EL (cell line): ENCODE measurements at places on chromosomes 3 and 15.

GRCh38 chr3:139555249-139555648, 15.7 kb upstream of the RBP1 start:
- DNase-seq = no peak

DNA sequence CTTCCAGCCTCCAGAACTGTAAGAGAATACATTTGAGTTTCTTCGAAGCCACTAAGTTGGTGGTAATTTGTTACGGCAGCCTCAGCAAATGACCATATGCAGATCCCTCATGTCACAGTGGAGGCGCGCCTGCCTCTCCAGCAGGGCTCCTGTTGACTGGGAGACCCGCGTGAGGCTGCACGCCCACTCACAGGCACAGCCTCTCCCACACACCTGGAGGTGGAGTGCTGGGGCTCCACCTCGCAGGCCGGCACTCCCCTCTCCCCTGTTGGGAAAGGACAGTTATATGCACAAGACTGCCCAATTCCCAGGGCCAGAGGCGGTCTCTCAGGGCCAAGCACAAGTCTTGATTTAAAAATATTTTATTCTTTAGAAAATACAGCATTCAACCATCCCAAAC, 2.8 kb upstream of the TLR9 start:
- DNase-seq = no peak

- DNase-seq = peak; percentile 57
Observed at GRCh38 chr3:46500656-46501635, 3.2 kb downstream of the RTP3 start.

DNA sequence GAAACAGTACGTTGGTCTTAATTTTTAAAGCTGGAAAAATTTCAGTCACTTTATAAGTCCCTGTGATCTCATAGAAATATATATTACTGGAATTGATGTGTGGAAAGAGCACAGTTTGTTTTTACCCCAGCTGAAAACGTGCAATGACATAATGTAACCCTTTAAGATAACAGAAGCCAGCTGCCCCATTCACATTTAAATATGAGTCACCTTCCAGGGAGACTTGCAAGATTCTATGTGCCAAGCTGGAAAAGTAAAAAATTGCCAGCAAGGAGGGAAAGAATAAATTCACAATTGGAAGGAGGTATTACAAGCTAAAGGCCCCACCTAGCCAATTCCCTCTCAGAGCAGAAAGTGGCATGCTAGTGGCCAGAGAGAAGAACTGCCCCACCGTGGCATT, 50.2 kb downstream of the SAMMSON start:
- DNase-seq = no peak

DNA sequence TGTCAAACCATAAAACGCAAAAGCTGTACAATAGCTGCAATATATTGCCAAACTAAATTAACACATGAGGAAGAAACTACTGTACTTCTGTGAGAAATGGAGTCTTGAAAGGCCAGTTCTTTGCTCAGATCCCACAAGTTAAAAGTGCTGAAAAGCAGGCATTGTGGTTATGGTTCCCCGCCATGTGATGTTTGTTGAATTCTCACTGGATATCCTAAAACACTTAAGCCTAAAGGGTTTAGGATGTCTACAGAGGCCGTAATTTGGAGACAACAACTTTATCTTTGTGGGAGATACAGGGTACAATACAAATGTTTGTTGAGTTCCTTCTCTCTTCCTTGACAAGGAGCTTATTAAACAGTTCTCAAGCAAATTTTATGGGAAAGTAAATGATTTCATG, 53.2 kb downstream of the TMEM212 start:
- DNase-seq = no peak

DNA sequence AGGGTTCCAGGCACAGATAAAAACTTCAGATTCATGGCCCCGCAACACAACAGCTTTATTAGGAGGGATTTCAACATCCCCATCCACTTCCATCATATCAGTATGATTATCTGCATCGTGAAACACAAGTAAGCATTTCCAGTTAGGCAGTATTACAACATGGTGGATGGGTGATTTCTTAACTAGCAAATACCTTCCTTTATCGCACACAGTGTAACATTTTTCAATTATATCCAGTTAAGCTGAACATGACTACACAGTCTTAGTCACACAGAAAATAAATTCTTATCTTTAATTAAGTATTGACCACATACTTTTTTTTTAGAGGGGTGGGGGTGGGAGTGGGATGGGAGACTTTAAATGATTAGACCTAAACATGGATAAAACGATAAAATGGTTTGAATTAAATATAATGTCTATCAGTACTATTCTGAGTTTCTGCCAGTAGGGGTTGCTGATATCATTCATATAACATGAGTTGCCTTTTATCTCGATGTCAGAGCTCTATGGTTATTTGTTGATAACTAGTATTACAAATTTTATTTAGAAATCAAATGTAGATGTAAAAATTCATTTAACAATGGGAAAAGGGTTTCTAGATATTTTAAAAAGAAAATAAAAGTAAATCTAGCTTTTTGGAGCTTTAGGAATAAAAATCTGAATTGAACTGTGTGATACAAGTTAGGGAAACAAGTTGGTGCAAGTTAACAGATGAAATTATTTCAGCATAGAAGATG, 146.6 kb downstream of the TBL1XR1 start:
- DNase-seq = peak; percentile 46

DNA sequence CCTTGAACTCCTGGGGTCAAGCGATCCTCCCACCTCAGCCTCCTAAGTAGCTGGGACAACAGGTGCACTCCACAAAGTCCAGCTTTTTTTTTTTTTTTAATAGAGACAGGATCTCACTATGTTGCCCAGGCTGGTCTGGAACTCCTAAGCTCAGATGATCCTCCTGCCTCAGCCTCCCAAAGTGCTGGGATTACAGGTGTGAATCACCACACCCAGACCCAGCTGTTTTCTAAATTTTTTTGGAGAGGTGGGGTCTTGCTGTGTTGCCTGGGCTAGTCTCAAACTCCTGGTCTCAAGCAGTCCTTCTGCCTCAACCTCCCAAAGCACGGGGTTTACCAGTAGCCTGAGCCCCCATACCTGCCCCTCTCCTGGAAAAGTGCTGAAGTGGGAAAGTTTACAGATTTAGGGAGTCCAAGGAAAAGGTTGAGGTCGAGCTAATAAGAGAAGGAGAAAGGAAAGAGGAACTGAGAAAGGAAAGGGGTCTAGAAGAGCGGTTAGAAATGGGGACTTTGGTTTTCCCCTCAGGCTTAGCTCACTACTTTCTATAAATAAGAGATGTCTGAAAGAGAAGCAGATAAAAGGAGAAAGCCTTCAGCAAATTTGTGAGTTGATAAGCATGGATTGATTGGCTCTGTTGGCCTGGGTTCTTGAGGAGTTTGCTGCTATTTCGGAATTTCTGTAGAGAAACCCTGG, 23.6 kb downstream of the UBE2E1 start:
- no peak for DNase-seq

GRCh38 chr3:152557302-152557999, 277.5 kb upstream of the P2RY1 start:
- no peak for DNase-seq

DNA sequence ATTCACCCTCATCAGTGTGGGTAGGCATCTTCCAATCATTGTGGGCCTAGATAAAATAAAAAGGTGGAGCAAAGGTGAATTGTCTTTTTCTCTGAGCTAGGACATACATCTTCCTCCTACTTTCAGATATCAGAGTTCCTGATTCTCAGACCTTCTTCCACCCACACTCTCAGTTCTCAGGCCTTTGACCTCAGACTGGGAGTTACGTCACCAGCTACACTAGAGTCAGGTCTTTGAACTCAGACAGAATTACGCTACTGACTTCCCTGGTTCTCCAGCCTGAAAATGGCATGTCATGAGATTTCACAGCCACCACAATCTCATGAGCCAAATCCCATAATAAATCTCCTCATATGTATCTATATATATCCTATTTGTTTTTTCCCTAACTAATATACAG, 39.0 kb downstream of the STRIT1 start:
- no peak for DNase-seq

- no peak for DNase-seq
Observed at GRCh38 chr3:86245360-86245759, 745.6 kb downstream of the VGLL3 start.

DNA sequence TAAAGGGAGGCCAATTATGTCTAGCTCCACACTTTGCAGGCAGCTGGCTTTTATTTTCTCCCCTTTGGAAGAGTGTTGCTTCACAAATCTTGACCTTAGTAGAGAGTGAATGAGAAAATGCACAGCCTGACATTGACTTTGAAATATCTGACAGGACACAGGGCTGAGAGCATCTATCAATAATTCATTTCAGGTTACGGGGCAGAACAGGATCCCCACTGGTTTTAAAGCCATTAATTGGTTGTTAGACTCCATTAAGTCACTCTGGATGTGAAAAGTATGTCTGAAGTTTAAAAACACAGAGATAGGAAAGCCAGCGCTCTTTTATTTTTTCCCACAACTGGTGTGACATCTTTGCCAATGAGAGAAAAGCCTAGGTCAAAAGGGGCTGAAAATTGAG, 251.9 kb upstream of the TMC3 start:
- no peak for DNase-seq

DNA sequence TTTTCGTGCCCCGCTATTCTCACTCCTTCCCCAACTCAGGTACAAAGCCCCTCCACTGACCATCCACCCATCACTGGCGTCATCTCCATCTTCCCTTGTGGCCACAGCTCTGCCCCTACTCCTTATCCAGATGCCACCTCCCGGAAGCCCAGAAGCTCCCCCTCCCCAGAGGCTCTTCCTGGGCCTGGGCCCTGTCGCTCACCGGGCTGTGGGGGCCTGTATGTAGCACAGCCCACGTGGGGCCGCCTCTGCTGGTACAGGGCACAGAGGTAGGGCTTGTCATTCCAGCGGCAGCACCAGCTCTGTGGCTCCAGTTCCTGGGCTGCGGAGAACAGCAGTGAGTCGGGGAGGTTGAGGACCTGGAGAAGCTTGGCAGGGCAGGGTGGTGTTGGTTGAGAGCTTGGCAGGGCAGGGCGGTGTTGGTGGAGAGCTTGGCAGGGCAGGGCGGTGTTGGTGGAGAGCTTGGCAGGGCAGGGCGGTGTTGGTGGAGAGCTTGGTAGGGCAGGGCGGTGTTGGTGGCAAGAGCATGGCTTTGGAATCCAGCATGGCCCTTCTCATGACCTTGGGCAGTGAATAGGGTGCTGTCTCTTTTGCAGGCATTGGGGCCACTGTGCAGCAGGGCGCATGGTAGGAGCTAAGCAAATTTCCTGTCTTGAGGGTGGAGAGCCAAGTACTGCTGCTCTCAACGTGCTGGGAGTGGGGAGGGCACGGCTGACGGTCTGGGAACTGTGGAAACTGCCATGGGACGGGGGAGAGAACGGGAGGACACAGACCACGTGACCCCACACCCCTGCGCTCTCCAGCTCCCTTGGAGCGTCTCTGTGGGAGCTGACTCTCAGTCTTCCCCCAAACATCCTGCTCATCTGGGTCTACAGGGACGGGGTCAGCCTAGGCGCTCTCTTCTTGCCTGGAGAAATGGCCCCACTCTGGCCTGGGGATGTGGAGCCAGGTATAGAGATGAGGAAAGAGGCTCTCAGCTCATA, 43.4 kb downstream of the MUC20 start:
- no peak for DNase-seq

GRCh38 chr3:23981955-23982354, 36.9 kb downstream of the NR1D2 start:
- no peak for DNase-seq

DNA sequence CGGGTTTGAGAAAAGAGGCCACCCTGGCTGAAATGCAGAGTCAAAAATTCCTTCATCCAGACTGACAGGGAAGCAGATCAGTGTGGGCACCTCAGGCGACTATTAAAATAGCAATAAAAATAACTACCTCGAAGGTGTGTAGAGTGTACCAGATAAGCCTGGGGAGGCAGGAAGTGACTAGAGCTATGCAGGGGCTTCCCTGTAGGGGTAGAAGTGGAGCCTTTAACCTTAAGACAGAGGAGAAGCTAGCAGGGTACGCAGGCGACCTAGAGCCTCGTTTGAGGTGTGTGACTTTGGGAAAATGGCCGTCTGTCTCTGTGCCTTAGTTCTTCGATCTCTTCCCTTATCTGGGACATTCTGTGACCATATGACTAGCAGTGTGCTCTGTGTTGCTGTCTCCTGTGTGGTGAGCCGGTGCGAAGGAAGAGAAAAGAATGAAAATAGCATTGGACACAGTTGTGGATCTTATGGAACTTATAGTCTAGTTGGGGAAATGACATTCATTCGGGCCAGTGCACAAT, 17.6 kb downstream of the BHLHE40 start:
- DNase-seq = no peak

GRCh38 chr15:85693277-85693676, 101.4 kb downstream of the KLHL25 start:
- no peak for DNase-seq

DNA sequence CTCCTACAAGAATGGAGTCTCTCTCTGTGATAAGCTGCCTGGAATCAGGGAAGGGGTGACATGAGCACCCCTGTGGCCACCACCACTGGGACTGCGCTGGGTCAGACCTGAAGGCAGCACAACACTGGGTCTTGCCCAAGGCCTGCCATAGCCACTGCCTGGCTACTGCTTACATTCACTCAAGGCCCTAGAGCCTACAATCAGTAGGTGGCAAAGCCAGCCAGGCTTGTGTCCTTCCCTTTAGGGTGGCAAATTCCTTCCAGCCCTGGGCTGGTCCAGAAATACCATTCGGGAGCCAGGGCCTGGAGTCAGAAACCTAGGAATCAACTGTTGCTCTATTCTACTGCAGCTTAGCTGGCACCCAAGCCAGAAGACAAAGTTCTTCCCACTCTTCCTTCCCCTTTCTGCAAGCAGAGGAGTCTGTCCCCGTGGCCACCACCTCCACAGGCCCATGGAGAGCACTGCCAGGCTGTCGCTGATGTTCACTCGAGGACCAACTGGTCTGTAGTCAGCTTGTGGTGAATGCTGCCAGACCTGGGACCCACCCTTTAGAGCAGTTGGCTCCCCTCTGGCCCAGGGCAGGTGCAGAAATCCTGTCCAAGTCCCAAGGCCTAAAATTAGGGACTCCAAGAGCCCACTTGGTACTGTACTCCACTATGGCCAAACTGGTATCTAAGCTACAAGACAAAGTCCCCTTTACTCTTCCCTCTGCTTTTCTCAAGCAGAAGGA, 307.4 kb downstream of the THSD4 start:
- no peak for DNase-seq

- DNase-seq = no peak
Observed at GRCh38 chr15:26069231-26069641, 206.1 kb upstream of the ATP10A start.

DNA sequence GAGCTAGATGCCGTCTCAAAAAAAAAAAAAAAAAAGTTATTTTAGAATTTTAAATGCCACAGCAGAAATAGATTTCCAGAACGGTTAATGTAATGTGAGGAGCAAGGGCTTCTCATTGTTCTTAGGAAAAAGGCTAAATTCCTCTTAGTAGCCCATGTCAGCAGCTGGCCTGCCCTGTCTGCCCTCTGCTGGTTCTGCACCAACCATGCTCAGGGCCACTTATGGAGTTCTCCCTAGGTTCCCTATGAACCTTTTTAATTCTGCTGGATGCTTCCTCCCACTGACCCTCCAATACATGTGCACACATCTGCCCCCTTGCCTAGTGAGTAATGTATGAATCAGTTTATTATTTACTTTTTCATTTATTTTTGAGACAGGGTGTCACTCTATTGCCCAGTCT, 32.2 kb upstream of the DPPA4 start:
- DNase-seq = peak; percentile 35

DNA sequence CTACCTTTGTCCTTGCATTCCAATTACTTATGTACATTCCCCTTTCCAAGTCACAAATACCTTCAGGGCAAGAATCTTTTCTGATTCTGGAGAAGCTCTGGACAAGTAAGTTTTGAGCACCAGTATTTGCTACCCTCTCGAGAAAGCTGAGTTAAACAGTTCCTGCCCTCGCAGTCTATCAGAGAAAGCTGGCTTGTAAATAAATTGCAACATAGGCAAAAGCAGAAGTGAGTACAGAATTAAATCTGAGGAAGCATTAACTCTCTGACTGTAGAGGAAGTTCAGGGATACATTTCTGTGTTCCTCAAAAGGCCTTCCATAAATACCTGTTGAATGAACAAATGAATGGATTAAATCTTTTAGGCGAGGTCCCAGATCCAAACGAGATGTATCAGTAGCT, 1.2 kb downstream of the OSBPL11 start:
- DNase-seq = peak; percentile 29
